ENCODE measurements at places on chromosomes 12 and 14.

GRCh38 chr14:100692859-100693558 is 33.7 kb upstream of the DLK1 start:
- DNase-seq = no peak

DNA sequence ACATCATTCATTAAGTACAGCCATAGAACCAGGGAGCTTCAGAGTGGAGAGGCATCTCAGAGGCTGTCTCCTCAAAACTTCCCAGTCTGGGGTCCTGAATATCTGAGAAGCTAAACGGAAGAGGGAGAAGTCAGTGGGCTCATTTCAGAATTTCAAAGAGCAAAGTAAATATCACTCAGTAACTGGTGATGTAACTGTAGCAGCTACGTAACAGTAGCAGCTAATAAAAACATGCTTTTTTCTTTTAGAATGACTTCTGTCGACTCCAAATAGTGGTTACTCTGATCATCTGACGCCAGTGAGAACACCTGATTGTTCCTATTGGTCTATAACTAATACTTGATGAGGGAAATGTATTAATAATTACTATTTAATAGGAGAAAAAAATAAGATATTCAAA is 383.3 kb downstream of the DPF3 start:
- no peak for DNase-seq

DNA sequence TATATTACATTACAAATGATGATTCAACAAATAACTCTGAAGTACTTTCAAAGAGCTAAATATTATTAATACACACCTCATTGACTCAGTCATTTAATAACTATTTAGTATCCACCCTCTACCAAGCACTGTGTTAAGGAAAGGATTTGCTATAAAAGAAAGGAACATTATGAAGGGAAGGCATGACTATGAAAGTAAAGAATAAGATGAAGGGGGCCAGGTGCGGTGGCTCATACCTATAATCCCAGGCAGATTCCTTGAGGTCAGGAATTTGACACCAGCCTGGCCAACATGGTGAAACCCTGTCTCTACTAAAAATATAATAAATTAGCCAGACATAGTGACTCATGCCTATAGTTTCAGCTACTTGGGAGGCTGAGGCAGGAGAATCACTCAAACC is 107.9 kb downstream of the PLCZ1 start:
- no peak for DNase-seq

DNA sequence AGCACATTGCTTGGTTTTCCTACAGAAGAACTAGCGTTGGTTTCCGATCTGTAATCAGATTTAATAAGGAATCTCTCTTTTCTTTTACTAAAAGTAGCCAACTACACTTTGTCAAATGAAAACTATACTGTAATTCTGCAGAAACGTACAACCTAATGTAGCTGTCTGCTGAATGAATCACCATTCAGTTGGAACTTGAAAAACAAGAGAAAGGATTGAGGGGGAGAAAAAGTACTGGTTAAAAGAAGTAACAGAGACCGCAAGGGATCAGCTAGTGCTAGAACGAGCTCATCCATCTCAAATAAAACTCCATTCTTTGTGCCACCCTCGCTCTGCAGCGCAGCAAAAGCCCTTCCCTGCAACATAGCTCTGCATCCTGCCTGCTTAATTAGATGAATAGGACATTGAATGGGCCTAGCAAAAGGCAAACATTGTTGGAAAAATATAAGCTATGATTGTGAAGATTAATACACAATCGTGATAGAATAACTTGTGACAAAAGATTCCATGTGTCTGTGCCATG is 2.6 kb downstream of the GARIN2 start:
- no peak for DNase-seq

DNA sequence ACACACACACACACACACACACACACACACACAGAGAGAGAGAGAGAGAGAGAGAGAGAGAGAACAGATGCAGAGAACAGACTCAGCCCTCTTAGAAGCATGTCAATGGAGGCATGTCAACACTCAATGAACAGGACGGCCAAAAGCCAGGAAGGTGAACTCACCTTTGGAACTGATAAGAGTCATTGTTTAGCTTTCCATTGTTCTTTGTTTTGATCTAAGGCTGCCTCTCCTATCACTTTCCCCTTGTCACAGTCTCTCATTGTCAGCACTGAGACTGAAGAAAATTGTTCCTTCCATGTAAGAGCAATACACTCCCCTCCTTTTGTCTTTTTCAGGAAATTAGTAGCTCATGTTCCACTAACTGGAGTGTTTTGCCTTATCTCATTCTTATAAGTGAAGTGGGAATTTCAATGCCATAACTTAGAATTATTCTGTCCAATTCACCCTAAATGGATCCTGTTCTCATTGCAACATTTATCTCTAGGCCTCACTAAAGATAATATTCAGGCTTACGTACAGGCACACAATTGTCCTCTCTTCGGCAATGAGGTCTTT is 218.0 kb downstream of the DUSP6 start:
- no peak for DNase-seq

- no peak for DNase-seq
Observed at GRCh38 chr14:77791225-77791600, 8.7 kb upstream of the ADCK1 start.

DNA sequence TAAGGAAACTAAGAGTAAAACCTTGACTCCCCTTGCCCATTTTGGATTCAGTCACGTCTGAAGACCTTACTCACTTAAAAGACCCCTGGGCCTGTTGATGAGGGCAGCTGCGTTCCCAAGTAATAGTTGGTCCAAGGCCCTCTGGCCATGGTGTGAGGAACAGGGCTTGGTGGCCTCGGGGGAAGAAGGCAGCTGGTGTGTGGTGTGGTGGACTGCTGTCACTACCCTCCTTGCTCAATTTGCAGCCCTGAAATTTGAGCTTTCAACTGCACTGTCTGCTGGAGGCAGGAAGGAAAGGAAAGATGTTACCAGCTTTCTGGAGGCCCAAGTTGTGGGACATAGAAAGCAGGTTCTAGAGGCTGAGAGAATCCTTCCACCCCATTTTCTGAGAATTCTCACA is 128.2 kb downstream of the SLC38A6 start:
- DNase-seq = no peak

DNA sequence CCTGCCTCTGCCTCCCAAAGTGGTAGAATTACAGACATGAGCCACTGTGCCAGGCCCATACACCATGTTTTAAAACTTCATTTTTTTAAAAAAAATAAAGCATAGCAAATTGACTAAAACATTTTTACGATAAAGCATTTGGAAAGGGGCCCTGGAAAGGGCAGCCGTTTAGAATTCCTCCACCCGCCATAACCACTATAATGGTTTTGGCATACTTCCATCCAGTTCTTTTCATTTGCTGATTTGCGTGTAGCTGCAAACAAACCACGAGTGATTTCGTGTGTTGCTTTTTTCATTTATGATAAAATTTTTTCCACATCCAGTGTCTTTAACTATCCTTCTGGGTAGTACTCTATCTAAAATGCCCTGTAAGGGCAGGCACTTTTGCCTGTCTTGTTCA is 91.8 kb upstream of the RIN3 start:
- DNase-seq = no peak

- no peak for DNase-seq
Observed at GRCh38 chr14:29643433-29644211, 284.0 kb downstream of the PRKD1 start.

- no peak for DNase-seq
Observed at GRCh38 chr12:122793685-122794106, 19.3 kb downstream of the CCDC62 start.
